CD8-positive, alpha-beta T cell (primary cell): ENCODE measurements at places on chromosomes 13 and 19.

GRCh38 chr19:44671400-44671799 lies at the start of gene CEACAM19:
Gene CEACAM19 (plus strand): TSS chr19:44671482. CDS start chr19:44671932, 450 bp downstream.
- no peak for DNase-seq

DNA sequence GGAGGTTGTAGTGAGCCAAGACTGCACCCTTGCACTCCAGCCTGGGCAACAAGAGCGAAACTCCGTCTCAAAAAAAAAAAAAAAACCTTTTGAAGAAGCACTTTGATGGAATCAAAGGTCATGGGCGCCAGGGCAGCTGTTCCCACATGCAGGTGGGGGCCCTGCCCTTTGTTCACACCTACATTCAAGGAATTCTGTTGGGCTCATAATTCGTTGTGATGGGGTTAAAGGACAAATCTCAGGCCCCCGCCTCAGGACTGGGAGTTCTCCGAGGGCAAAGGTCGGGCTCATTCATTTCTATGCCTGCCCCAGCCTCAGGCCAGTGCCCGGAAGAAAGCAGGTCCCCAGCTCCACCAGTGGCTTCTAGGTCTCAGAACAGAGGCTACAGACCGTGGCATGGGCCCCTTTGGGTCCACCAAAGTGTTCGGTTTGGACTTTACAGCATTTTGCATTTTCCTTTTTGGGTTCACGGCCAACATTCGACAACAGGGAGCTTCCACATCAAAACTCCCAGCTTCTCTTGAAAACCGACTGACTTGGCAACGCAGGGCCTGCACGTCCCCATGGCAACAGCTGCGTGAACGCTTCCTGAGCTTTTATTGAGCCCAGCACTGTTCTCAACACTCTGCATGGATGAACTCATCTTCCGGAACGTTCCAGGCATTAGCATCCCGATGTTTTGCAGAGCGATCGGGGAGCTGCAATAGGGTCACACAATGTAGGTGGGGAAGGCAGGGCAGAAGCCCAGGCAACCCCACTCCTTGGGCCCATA lies 10.1 kb upstream of the GTF2F1 start:
- no peak for DNase-seq

DNA sequence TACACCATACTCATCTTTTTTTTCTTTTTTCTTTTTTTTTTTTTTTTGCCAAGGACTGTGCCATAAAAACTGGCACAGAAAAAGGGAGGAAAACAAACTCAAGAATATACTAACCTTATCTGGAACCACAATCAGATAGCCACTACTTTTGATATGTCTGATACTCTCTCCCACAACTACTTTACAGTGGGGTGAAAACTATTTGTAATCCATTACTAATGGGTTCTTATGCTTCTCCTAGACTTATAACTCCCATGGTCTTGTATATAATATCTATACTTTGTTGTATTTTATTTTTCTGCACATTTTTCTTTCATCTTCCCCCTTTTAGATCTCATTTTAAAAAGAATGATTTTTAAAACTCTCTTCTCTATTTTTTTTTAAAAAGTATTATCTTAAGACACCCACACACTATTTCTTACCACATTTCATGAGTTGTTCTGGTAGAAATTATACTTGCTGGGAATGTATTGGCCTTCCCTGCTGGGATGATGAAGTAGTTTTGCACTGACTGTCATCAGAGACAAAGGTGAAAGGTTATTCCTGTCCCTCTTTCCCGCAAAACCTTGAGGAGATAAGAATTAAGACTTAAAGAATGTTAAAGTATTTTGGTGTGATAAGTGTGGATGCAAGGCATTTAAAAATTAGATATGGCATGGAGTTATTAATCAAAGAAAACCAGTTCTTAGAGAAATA lies 146.7 kb upstream of the KLF12 start:
- no peak for DNase-seq

GRCh38 chr19:41478875-41479756 lies 36.2 kb downstream of the ERICH4 start:
- DNase-seq: no peak

- DNase-seq: no peak
Observed at GRCh38 chr13:95073747-95074311, 227.4 kb downstream of the ABCC4 start.
